ENCODE measurements at places on chromosomes 1 and 21. TPM values are rescaled to one million over a fixed set of nuclear protein-coding genes. Genes with fewer than 3 reads are reported as not detected.

GRCh38 chr1:4495809-4496208 is 158.6 kb upstream of the AJAP1 start:
- no peak for DNase-seq
- no peak overlapping the region for H3K4me3 ChIP-seq
- no peak overlapping the region for H3K27ac ChIP-seq
- no peaks in the 10 kb centered on the region for H3K27me3 ChIP-seq
- H3K36me3 ChIP-seq: no peaks in the 10 kb centered on the region

- no peak for DNase-seq
- no peak overlapping the region for H3K4me3 ChIP-seq
- H3K27ac ChIP-seq: no peak overlapping the region
- H3K4me1 ChIP-seq: no peaks in the 10 kb centered on the region
- H3K27me3 ChIP-seq: no peaks in the 10 kb centered on the region
Measured at GRCh38 chr1:101198842-101199636, 37.8 kb upstream of the S1PR1 start.

GRCh38 chr1:201405484-201405831 is 6.3 kb upstream of the LAD1 start:
- peaks cover 4% of the 10 kb centered on the region for H3K27me3 ChIP-seq
- no peaks in the 10 kb centered on the region for H3K36me3 ChIP-seq
- DNase-seq: no peak
- H3K4me1 ChIP-seq: no peaks in the 10 kb centered on the region

- H3K4me3 ChIP-seq: no peak overlapping the region
- no peak for DNase-seq
- H3K27ac ChIP-seq: no peak overlapping the region
- no peaks in the 10 kb centered on the region for H3K27me3 ChIP-seq
- H3K4me1 ChIP-seq: no peaks in the 10 kb centered on the region
Measured at GRCh38 chr1:7378346-7379130, 392.6 kb upstream of the VAMP3 start.

DNA sequence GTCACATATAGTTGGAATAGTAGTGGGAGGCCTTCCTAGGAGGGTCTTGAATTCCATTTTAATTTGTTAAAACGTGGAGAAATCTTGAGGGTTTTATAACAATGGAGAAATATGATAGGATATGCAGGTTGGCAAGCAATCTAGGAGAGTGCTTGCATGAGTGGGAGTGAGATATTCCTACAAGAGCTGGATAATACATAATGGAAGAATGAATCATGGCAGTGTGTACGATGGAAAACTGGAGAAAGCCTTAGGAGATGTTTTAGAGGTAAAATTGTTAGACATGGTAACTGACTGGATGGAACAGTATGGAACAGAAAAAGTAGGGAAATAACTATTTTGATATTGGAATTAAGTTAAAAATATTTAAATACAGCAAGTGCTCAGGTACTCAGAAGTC is 352.4 kb downstream of the PTBP2 start:
- H3K36me3 ChIP-seq: peaks cover 3% of the 10 kb centered on the region
- H3K27me3 ChIP-seq: no peaks in the 10 kb centered on the region
- no peak overlapping the region for H3K27ac ChIP-seq
- H3K4me1 ChIP-seq: no peaks in the 10 kb centered on the region
- DNase-seq: no peak
- no peak overlapping the region for H3K4me3 ChIP-seq

DNA sequence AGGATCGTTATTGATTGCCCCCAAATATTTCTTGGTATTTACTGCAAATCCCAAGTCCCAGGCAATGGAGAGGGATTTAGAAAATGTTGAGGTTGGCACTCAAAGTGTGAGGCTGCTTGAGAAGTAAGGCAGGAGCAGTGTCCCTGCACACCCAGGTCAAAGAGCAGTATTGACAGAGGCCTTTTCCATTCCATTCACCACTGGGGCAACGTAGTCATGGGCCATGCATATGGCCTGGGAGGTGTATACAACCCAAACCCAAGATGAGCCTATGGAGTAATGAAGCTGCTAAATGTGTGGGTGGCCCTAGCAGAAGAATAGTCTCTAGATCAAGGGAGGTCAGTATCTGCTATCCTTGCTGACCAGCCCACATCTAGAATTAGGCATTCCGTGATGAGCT is 245.6 kb downstream of the FOXD2 start:
- no peaks in the 10 kb centered on the region for H3K36me3 ChIP-seq
- no peak overlapping the region for H3K27ac ChIP-seq
- H3K27me3 ChIP-seq: no peaks in the 10 kb centered on the region
- no peak overlapping the region for H3K4me3 ChIP-seq

DNA sequence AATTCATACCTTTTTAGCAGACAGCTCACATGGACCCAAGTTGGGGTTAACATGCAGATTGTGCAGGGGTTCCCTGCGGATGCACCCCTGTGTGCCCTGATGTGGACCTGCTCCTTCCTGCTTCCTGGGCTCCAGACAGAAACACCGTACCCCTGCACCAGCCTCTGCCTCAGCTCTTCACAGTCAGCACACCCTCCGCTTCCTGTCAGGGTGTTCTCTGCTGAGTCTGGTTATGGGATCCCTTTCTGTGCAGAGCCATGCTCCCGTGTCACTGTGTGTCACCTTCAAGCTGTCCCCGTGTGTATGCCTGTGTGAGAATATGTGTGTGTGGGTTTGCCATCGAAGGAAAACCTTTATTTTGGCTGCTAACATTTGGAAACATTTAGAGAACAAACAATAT is 48.7 kb upstream of the KCNJ15 start:
- DNase-seq: peak; percentile 11
- H3K27ac ChIP-seq: no peak overlapping the region
- no peaks in the 10 kb centered on the region for H3K36me3 ChIP-seq
- H3K4me3 ChIP-seq: no peak overlapping the region
- no peaks in the 10 kb centered on the region for H3K4me1 ChIP-seq

GRCh38 chr1:61124696-61125095 is 42.3 kb downstream of the NFIA start:
- no peaks in the 10 kb centered on the region for H3K36me3 ChIP-seq
- H3K4me1 ChIP-seq: no peaks in the 10 kb centered on the region
- DNase-seq: no peak
- H3K27ac ChIP-seq: no peak overlapping the region

DNA sequence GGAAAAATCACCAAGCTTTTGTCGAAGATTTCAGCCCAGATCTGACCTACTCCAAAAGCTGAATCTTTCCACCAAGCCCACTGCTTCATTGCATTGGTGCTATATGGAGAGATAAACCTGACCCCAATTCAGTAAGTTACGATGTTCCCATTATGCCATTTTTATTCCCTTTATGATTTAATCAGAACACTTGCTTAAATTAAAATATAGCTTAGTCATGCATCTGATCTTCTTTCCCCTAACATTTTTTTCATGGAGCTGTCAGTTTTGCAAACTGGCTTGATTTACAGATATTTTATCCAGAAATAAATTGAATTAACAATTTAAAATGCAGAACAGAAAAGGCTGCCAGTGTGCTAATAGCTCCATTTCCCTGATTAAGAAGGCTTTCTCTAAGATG is 503.5 kb upstream of the C1orf87 start:
- no peaks in the 10 kb centered on the region for H3K4me1 ChIP-seq
- no peak overlapping the region for H3K27ac ChIP-seq
- H3K27me3 ChIP-seq: no peaks in the 10 kb centered on the region
- H3K36me3 ChIP-seq: no peaks in the 10 kb centered on the region

GRCh38 chr1:161905269-161905884 is 118.3 kb downstream of the OLFML2B start:
- H3K27ac ChIP-seq: no peak overlapping the region
- no peak overlapping the region for H3K4me3 ChIP-seq
- no peaks in the 10 kb centered on the region for H3K4me1 ChIP-seq
- H3K36me3 ChIP-seq: no peaks in the 10 kb centered on the region
- no peak for DNase-seq
- H3K27me3 ChIP-seq: no peaks in the 10 kb centered on the region

DNA sequence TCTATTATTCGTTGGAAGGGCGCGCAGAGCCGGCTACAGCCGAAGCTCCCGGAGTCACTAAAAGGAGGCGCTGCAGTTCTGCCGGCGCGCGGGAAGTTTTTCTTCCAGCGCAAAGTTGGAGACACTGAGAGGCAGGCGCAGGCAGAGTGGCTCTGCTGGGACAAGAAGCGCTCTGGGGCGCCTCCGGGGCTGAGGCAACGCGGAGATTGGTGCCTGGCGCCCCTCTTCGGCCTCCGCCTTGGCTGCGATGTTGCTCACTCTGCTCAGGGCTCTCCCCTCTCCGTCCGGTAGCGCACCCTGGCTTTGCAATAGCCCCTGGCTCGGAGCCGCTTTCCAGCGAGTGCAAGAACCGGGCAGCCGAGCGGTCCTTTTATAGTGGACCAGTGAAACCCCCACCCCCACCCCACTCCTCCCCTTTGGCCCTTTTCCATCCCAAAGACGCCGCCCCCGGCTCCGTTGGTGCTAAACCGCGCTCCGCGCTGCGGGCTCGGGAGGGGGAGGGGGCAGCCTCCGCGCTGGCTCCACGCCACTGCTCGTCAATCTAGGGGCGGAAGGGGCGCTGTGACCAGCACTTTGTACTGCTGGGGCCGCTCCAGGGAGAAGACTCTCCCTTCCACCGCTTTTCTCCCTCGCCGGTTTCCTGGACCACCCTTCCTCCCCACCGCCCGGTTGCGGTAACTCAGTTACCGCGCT is at the start of gene ADAMTS1:
ADAMTS1 (minus strand) TSS at position 344 of the 693 bp plus-strand sequence. CDS start 455 bp downstream, outside the sequence.
- peak within 1 kb of the TSS; percentile 34 for H3K27ac ChIP-seq
- H3K27me3 ChIP-seq: no peaks in the 10 kb centered on the region
- peak within 1 kb of the TSS; percentile 70 for H3K4me3 ChIP-seq
- H3K36me3 ChIP-seq: peaks cover 15% of the 10 kb centered on the region
- H3K4me1 ChIP-seq: peaks cover 38% of the 10 kb centered on the region

The BRINP2 gene
- total RNA-seq: not detected

DNA sequence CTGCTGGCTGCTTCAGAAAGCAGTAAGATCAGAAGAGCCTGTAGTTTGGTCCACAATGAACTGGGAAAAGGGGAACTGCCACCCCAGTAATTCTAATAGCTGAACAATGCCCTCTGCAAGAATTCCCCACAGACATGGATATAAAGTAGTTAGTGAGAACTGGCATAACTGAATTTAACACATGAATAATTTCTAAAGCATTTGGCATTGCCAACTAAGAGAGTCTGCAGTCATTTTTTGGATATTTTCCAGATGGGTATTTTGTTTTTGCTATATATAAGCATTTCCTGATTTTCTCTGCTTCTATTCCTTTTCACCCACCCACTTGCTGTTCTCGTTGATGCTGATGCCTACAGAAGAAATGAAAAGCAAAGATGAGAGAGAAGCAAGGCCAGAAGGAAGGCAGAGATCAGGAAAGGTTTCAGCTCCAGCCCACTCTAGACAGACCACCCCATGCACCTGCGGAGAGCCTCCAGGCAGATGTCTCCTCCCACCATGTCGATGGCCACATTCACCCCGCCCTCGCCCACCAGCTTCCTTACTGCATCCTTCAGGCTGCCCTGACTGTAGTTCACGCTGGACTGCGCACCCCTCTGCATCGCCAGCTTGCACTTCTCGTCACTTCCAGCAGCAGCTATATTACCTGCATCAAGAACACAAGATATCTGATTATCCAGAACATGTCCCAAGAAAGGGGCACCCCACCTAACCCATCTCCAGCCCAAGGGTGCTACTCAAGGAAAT is 55.9 kb upstream of the SEC16B start:
- H3K36me3 ChIP-seq: no peaks in the 10 kb centered on the region
- H3K27ac ChIP-seq: no peak overlapping the region
- H3K4me1 ChIP-seq: no peaks in the 10 kb centered on the region
- DNase-seq: no peak

DNA sequence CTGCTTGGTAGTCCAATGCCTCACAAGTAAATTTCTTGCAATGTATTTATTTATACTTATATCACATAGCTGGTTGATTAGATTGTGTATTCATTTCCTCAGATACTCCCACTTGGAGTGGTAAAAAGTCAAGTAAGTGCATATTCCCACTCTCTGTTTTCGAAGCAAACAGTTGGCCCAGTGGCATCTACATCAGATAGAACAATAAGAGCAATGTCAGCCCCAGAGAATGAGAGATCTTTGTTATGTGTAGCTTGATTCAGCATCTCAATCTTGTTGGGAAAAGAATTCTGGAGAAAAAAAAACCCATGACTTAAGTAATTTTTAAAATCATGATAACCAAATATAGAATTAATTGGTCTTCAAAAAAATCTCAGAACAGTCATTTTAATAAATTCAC is 25.5 kb downstream of the RGL1 start:
- H3K27ac ChIP-seq: no peak overlapping the region
- no peaks in the 10 kb centered on the region for H3K27me3 ChIP-seq
- no peak overlapping the region for H3K4me3 ChIP-seq

DNA sequence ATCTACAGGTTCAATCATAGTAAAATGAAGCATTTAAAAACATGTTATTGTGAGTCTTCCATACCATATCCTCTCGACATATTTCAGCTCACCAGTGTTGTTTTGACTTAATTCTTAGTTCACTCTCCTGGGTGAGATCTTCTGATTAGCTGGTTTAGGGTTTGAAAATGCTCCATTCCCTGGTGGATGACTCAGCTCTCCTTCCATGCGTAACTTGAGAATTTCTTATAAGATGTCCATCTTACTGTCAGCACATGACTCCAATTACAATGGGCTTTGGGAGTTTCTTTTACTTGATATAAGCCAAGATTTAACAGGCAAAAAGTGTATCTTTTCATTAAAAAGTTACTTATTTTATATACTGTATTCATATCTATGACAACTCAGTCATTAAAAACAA is 476.5 kb downstream of the BRINP3 start:
- H3K36me3 ChIP-seq: no peaks in the 10 kb centered on the region
- no peak for DNase-seq
- no peak overlapping the region for H3K4me3 ChIP-seq
- no peaks in the 10 kb centered on the region for H3K4me1 ChIP-seq

The DISP3 gene
- total RNA-seq: 0.60 TPM

- H3K4me3 ChIP-seq: no peak overlapping the region
- no peak overlapping the region for H3K27ac ChIP-seq
- H3K4me1 ChIP-seq: no peaks in the 10 kb centered on the region
- no peaks in the 10 kb centered on the region for H3K27me3 ChIP-seq
- no peak for DNase-seq
Measured at GRCh38 chr1:100835866-100836842, 58.5 kb downstream of the EXTL2 start.

- no peaks in the 10 kb centered on the region for H3K27me3 ChIP-seq
- peaks cover 9% of the 10 kb centered on the region for H3K36me3 ChIP-seq
- no peak for DNase-seq
- H3K4me1 ChIP-seq: peaks cover 53% of the 10 kb centered on the region
- peak overlapping the region; percentile 80 for H3K4me3 ChIP-seq
Measured at GRCh38 chr1:226406401-226406881, 1.5 kb downstream of the PARP1 start.

The NTMT2 gene
- not detected for total RNA-seq

Data from natural killer cell (primary cell).